ENCODE measurements at places on chromosomes 12 and 14.

DNA sequence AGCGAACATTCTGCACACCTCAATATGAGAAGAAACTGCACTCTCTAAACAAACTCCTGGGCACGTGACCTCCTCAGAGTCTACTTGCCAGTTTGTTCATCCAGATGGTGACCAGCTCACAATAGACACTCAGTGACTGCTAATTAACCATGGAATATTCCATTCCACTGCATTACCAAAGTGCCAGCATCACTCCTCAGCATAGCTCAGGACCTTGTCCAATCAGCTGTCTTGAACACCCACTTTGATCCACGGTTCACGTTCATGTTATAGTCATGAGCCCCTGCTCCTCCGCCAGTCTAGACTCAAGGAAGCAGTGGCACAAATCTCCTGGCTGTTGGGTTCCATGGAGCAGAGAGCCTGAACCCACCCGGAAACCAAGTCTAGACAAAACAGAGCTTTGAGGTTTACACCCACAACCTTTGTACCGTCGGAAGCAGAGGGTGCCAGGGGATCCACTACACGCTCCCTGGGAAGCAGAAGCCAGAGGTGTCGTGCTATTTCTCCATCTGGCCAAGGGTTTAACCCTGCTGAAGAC lies 285.3 kb downstream of the ZFP36L1 start:
- DNase-seq: peak; percentile 53

DNA sequence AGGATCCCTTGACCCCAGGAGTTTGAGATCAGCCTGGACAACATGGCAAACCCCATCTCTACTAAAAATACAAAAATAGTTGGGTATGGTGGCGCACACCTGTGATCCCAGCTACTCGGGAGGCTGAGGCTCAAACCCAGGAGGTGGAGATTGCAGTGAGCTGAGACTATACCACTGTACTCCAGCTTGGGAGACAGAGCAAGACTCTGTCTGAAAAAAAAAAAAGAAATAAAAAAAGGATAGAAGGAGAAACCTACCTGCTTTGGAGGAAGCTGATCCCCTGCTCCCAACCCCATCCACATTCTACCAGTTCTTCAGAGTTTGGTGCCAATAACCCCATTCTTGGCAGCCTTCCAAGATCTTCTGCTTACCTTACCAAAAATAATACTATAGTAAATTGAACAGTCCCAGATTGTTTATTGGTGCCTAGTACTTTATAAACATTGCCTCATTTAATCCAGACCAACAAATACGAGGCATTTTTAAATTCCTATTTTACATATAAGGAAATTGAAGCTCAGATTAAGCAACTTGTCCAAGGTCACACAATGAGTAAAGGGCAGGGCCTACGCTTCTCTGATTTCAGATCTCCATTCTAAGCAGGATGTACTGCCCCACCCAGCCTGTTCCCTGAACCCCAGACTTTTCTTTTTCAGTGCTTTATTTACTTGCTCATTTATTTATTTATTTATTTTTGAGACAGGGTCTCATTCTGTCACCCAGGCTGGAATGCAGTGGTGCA lies 33.2 kb upstream of the FAM222A start:
- DNase-seq: no peak

DNA sequence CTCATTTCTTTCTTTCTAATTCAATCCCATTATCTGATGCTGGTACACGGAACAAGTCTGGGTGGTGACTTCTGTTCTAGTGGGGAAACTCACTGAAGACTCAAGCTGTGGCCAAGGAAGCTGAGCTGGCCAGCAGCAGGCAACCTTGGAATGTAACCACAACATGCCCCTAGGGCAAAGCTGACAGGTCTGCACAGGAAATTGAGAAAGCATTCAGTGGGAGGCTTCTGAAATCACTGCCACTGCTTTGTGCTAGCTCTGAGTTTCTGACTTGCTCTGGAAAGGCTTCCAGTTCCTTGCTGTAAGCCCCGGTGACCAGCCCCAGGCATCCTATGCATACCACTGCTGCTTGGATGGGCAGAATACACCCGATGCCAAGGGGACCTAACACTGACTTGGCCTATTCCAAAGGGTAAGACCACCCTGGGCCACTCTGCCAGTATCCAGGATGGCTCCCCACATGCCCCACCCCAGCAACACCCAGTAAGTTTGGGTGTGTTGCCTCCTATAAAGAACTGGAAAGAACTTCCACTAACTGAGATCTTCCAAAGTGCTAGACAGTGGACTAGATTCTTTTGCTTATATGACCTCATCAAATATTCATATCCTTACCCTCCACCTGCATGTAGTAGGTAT lies 84.5 kb upstream of the CDKN3 start:
- no peak for DNase-seq

DNA sequence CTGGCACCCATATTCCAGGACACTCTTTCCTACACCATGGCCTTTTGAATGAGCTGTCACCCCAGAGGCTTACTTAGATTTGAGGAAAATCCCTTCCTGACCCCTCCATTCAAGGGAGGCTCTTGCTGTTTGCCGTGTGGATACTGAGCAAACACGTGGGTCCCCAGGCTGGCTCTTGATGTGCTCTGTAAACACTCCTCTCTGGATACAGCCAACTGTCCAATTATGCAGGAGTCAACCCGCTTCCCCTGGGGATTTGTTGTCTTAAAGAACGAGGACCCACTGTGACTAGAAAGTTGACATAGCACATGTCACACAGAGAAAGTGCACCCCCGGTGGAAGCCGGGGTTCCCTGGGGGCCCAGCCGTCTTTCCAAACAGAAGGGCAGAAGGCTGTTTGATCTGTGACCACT lies 75.8 kb upstream of the CEP83 start:
- DNase-seq: no peak

DNA sequence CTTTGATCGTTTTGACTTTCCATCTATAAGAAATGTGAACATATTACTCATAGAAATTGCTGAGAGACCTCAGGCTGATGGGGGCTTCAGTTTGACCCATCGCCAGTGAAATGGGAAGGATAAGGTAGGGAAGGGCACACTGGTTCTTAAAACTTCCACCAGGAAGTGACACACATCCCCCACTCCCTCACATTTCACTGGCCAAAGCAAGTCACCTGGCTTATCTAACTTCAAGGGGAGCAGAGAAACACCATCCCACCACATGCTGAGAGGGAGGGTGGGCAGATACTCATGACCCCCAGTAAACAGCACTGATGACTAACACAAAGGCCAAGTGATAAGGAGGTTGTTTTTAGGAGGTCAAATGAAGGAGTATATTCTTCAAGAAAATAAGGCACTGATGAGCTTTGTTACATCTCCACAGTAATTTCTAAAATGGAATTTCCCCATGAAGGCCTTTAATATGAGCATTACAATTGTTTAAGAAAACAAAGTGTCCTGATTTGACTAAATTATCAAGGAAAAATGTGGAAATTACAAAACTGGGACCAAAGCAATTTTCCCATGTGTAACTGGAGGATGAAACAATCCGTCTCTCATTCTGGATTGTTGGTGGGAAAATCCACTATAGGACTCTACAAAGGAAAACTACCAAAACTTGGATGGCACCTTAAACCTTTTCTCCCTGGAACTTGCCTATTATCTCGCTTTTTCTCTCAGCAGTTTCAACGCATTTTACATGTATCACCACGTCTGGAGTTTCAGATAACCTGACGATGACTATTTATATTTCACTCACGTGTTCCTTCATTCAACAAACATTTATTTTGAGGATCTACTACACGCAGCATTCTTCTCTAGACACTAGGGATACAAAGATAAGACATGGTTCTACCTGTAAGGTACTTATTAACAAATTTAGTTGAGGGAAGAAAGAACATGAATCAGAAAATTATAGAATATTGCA lies 91.8 kb upstream of the EEA1 start:
- DNase-seq: no peak

DNA sequence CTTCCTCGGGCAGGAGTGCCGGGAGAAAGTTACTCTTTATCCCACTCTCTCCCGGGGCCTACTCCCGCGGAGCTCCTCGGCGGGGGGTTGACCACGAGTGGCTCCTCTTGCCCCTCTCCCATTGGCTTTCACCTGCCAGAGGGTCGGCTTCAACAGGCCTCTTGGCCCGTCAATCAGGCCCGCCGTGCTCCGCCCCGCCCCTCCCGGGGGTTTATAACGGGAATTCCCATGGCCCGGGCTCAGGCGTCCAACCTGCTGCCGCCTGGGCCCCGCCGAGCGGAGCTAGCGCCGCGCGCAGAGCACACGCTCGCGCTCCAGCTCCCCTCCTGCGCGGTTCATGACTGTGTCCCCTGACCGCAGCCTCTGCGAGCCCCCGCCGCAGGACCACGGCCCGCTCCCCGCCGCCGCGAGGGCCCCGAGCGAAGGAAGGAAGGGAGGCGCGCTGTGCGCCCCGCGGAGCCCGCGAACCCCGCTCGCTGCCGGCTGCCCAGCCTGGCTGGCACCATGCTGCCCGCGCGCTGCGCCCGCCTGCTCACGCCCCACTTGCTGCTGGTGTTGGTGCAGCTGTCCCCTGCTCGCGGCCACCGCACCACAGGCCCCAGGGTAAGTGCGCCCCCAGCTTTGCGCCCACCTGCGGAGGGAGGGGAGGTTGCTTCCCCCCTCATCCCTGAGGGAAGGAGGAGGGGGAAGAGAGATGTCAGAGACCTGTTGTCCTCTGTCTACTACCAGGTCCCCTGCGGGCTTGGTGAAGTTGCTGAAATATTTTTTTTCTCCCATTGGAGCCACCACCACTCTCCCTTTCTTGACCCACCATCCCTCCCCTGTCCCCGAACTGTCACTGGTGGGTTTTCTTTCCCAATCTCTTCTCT lies at the start of gene SMOC1:
Gene SMOC1 (plus strand): TSS at position 242 of the 869 bp plus-strand sequence. CDS start 263 bp downstream, at position 505.
- DNase-seq: no peak

DNA sequence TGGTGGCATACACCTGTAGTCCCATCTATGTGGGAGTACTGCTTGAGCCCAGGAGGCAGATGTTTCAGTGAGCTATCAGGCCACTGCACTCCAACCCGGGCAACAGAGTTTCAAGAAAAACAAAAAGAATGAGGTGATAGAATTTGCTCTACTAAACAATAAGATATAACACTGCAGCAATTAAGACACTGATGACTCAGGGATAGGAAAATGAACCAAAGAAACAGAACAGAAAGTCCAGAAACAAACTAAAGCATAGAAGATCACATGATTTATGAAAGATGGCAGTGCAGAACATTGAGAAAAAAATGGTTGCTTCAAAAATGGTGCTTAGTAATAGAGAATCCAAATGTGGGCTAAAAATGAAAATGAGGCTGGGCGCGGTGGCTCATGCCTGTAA lies 65.2 kb upstream of the AP4S1 start:
- DNase-seq: no peak

DNA sequence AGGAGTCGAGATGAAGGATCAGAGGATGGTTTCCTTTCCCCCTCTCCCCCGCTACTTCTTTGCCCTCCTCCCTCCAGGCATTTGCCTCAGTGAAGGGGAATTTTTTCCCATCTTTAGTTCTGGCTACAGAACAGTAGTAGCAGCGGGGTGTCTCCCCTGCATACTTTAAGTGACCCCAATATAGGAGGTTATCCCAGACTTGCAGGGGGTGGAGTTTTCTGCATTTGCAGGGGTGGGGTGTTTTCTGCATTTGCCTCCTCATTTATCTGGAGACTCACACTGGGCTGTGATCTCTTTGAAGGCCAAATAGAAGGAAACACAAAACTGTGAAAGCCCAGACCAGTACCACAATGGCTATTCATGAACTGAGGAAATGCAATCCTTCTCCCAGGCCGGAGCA lies 19.8 kb downstream of the PTPRB start:
- DNase-seq: no peak

- DNase-seq: no peak
Observed at GRCh38 chr12:65532162-65532561, 253.7 kb downstream of the MSRB3 start.

DNA sequence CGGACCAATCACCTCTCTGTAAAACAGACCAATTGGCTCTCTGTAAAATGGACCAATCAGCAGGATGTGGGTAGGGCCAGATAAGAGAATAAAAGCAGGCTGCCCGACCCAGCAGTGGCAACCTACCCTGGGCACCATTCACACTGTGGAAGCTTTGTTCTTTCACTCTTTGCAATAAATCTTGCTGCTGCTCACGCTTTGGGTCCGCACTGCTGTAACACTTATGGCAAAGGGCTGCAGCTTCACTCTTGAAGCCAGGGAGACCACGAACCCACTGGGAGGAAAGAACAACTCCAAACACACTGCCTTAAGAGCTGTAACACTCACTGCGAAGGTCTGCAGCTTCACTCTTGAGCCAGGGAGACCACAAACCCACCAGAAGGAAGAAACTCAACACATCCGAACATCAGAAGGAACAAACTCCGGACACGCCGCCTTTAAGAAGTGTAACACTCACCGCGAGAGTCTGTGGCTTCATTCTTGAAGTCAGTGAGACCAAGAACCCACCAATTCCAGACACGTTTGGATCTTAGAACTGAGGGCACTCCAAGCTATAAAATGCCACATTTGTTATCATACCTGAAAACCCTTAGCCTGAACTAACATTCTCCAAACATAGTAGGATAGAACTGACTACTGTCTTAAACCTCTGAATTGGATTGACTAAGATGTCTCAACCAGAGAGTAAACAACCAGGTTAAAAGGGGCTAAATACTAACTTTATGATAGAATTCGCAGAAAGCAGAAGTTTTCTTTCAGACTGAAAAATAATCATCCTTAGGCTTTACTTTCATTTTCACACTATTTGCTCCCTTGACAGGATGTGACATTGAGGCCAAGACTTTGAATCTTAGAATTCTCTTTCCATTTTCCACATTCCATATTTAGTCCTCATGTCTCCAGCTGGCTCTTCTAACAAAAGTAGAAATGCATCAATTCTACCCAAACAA lies 33.6 kb downstream of the CDKL1 start:
- peak; percentile 27 for DNase-seq

- DNase-seq: no peak
Observed at GRCh38 chr14:92252323-92252722, 70.6 kb upstream of the SLC24A4 start.

GRCh38 chr14:28673056-28673455 lies 93.5 kb upstream of the FOXG1 start:
- no peak for DNase-seq

DNA sequence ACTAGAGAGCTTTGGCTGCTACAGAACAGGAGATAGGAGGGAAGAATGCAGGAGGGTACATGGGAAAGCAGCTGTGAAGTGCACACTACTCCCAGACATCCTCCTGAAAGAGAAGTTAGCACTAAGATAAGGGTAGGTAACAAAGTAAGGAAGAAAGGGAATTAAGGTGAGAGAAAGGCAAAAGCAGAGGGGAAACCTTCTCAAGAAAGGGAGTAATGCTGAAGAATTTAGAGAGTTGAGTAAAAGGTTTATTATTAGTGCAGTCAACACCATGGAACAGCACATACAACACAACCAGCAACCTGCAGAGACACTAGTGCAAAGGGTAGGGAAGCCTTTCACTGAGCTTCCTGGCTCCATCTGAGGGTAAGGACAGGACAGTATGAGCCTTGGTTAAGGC lies 15.0 kb upstream of the SMARCC2 start:
- DNase-seq: no peak

GRCh38 chr12:106855221-106855758 lies 80.8 kb downstream of the RIC8B start:
- DNase-seq: no peak

DNA sequence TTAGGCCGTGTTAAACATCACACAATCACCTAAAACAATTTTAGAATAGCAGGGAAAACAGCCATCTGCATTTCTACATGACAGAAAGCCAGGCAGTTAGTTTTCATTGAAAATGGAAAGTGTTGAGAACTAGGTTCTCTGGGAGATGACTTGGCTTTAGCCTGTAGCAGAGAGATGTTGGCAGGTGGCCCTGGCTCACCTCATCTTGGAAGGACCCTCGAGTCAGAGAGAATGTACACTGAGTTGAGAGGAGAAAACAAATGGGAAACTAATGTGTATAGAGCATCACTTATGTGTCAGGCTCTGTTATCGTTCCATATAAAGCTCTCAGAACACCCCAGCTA lies 51.9 kb downstream of the SUSD6 start:
- peak; percentile 69 for DNase-seq

- DNase-seq: no peak
Observed at GRCh38 chr12:109963743-109964429, 32.3 kb downstream of the GIT2 start.
